Muscle of leg (tissue), 16 donors: ENCODE measurements at places on chromosomes 13 and 19.
A peak's percentile ranks its signal among the peaks of the same experiment; 100 is the strongest.

GRCh38 chr13:92802776-92803175 is 423.8 kb upstream of the GPC6 start:
- no peak overlapping the region for H3K4me3 ChIP-seq
- peak; percentile 13 for DNase-seq
- H3K27me3 ChIP-seq, result no peaks in the 10 kb centered on the region
- H3K27ac ChIP-seq, result no peak overlapping the region
- no peaks in the 10 kb centered on the region for H3K36me3 ChIP-seq

DNA sequence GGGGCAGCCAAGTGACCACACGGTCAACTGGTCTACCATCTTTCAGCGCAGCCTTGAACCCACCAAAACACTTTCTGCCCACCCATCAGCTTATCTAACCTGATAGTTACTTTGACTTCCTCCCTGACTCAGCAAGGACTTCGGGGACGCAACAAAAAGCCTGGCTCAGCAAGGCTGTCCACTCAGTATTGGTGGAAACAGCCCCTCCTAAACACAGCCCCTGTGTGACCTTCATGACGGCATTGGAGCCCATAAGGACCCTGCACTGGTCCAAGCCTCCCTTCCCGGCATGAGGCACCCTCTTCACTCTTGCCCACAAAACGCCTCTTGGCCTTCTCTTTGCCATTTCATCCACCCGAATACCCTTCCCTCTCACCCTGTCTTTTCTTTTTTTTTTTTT is 39.1 kb downstream of the INSR start:
- H3K4me3 ChIP-seq, result no peak overlapping the region
- no peaks in the 10 kb centered on the region for H3K36me3 ChIP-seq
- H3K4me1 ChIP-seq, result peaks cover 1% of the 10 kb centered on the region
- no peak overlapping the region for H3K27ac ChIP-seq

- peaks cover 6% of the 10 kb centered on the region for H3K27me3 ChIP-seq
- DNase-seq, result no peak
- H3K4me1 ChIP-seq, result peaks cover 12% of the 10 kb centered on the region
Measured at GRCh38 chr13:46392967-46393366, 5.9 kb upstream of the RUBCNL start.

- peaks cover 9% of the 10 kb centered on the region for H3K4me1 ChIP-seq
- DNase-seq, result no peak
- no peak overlapping the region for H3K4me3 ChIP-seq
Measured at GRCh38 chr19:640161-640558, 481 bp downstream of the FGF22 start.

GRCh38 chr13:93758575-93758974 is 532.0 kb downstream of the GPC6 start:
- no peaks in the 10 kb centered on the region for H3K4me1 ChIP-seq
- no peak for DNase-seq
- no peaks in the 10 kb centered on the region for H3K27me3 ChIP-seq
- no peak overlapping the region for H3K27ac ChIP-seq

DNA sequence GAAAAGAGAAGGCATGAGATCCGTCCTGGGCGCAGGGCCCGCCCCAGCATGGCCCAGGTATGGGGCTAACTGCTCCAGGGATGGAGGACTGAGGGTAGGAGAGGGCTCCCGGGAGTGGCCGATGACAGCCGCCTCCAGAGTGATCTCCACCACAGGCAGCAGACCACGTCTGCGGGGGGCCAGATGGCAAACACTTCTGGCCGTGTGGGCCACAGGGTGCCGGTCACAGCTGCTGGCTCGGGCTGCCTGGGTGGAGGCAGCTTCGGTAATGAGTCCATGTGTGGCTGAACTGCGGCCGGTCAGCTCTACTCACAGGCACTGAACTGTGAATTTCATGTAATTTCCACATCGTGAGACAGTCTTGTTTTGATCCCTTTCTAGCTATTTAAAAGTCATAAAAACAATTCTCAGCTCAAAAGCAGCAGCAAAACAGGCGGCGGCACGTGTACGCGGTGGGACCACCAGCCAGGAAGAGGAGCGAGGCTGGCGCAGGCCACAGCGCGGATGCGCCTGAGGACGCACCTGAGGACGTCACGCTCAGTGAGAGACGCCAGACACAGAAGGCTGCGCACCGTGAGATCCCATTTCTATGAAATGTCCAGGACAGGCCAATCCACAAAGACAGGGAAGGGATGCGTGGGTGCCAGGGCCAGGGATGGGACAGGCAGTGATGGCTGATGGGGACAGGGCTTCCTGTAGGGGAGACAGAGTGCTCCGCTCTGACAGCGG is 4.0 kb downstream of the LSM7 start:
- H3K27me3 ChIP-seq, result no peaks in the 10 kb centered on the region
- H3K36me3 ChIP-seq, result peaks cover 53% of the 10 kb centered on the region
- DNase-seq, result no peak

- peaks cover 32% of the 10 kb centered on the region for H3K4me1 ChIP-seq
- H3K27ac ChIP-seq, result no peak overlapping the region
- no peaks in the 10 kb centered on the region for H3K36me3 ChIP-seq
- no peaks in the 10 kb centered on the region for H3K27me3 ChIP-seq
- no peak for DNase-seq
Measured at GRCh38 chr13:112759053-112759452, 69.2 kb downstream of the ATP11A start.

GRCh38 chr19:42206871-42207755 is 10.4 kb downstream of the DEDD2 start:
- no peaks in the 10 kb centered on the region for H3K27me3 ChIP-seq
- H3K36me3 ChIP-seq, result peaks cover 65% of the 10 kb centered on the region
- H3K4me3 ChIP-seq, result no peak overlapping the region
- peaks cover 4% of the 10 kb centered on the region for H3K4me1 ChIP-seq

GRCh38 chr13:98022210-98022609 is 68.7 kb downstream of the IPO5 start:
- no peak overlapping the region for H3K4me3 ChIP-seq
- peaks cover 4% of the 10 kb centered on the region for H3K4me1 ChIP-seq
- peak; percentile 17 for DNase-seq
- no peak overlapping the region for H3K27ac ChIP-seq
